ENCODE measurements at places on chromosomes 5 and 9.

- no peak for DNase-seq
These were observed 18.6 kb upstream of the IFNB1 start for GRCh38 chr9:21096172-21096900.

DNA sequence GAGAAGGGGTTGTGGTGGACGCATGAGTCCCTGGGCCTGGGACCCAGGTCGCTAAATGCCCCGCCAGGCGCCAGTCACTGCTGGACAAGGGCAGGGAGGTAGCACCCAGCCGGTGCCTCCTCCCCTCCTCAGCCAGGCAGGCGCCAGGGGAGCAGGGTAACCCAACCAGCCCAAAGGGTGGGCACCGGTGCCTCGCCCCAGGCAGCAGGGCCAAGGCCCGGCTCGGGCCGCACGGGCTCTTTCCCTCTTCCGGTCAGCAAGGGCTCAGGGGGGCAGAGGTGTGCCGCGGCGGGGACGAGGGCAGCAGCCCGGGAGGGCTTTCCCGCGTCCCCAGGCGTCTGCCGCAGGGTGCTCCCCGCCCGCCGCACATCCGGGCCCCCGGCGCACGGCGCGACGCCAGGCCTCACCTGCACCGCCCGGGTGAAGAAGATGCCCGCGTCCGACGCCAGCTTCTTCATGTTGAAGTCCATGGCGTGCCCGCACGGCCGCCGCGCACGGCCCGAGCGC is 393 bp downstream of the SH3GLB2 start:
- DNase-seq, result no peak

GRCh38 chr9:112914524-112914923 is 23.8 kb upstream of the SLC46A2 start:
- no peak for DNase-seq

DNA sequence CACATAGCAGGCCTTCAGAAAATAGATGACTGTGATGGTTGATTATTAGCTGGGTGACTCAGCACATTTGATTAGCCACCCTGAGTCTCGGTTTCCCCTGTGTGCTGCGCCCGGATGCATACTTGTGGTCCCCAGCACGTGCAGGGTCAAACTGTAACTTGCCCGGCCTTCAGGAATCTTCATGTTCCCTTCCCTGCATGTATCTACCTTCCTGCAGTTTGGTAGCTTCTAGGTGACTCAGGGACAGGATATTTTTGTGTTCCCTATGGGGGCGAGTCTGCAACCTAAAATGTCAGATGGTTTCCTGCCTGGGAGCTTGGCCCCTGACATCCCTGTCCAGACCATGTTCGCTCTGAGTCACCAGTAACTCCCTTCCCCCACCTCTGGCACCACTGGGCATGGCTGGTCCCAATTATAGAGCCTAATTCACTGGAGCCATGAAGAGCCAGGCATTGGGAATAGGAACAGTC is 13.2 kb downstream of the PTGS1 start:
- no peak for DNase-seq

DNA sequence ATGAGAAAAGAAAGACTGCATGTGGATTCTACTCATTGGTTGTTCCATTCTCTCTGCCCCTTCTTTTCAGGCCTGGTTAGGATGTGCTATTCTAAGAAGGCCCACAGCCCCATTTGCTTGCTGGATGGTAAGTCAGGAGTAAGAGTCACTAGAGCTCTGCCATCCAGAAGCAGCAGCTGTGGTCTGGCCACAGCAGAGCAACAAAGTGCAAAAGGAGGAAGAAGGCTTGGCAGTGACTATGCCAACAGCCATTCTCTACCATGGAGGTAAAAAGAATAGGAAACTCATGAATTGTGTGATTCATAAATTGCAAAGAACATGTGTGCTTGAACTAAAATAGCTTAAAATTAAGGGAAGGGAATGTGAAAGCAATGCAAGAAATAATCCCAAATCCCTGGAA is 20.9 kb downstream of the KLHL3 start:
- DNase-seq, result no peak

DNA sequence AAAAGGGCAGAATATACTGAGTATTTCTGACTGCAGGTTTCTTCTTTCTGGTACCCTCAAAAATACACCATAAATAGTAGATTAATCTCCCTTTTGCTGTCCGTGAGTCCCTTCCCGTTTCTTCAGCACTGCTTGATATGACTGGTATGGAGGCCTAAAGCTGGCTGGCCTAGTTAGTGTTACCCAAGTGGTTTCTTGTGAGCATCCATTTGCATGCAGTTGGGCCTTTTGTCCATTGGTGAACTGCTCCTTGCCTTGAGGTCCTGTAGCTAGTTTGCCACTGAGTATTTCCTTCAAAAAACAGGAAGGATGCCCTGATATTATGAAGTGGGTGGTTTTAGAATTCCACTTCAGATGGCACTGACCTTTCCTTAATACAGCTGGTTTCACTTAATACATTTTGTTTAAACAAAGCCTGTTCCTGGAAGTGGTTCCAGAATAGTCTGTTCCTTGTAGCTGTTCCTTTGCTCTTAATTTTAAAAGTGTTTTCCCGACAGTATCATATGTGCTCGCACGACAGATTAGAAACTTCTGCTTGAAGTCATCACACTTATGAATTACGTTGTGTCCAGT is 40.0 kb upstream of the ABL1 start:
- DNase-seq, result no peak

DNA sequence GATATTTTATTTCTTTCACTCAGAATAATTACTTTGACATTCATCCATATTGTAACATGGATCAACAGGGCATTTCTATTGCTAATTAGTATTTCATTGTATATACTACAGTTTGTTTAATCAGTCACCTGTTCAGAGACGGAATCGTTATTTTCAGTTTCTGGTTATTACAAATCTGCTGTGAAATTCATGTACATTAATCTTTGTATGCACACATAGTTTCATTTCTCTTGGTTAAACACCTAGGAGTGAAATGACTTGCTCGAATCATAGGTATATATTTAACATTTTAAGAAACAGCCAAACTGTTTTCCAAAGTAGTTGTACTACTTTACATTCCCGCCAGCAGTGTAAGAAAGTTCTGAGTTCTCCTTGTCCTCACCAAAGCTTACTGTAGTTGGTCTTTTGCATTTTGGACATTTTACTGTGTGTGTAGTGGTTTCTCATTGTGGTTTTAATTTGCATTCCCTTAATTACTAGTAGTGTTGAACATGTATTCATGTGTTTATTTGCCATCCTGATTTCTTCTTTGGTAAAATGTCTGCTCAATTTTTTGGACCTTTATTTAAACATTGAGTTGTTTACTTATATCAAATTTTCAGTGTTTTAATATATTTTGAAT is 198.2 kb downstream of the SAXO1 start:
- no peak for DNase-seq

GRCh38 chr5:113205323-113205722 is 228.7 kb downstream of the DCP2 start:
- DNase-seq, result no peak

DNA sequence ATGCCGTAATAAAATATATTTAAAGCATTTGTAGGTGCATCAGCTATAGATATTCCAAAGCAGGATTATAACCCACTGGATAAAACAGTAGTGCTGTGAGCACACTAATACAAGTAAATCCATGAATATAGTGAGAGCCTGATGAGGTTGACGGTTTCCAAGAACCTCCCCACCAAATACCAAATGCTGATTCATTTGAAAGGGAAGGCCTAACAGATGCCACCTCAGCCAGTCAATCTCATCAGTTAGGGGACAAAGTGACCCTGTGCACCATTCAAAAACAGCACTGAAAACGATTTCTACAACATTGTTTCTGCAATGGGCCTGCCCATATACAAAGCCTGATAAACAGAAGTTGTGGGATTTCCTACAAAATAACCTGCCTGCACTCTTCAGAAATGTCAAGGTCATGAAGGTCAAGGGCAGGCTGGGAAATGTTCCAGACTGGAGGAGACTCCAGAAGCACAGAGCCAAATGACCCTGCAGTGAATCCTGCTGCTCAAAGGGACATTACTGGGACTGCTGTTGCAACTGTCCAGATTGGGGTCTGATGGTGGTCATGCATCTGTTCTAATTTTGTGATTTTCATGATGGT is 69.6 kb downstream of the ROR2 start:
- no peak for DNase-seq

DNA sequence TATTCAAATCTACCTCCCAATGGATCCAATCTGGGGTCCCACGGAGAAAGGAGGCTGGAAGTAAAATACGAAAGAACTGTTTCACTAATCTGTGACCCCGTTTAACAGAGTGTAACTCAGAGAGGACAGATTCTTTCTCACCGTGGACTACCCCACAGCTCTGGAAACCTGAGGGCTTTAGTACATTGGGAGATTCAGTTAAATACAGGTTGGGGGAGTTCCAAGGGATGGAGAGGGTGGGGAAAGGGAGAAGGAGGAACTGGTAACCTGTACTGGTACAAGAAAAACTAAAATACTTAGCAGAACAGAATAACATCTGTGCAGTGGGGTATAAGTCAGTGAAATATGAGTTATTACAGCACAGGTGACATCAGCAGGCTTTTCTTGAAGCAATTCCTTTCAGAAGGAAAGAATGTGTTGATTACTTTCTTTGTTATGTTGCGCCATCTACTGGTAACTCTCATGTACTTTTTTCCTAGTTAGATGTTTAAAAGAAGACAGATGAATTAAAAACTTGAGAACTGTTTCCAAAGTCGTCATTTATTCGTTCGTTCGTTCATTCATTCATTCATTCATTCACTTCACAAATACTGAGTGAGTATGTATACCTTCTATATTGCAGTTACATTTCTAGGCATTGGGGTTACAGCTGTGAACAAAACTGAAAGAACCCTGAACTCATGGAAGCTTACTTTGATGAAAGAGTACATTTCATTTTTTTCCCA is 30.0 kb upstream of the STOM start:
- peak; percentile 37 for DNase-seq

- no peak for DNase-seq
These were observed 138.5 kb downstream of the SLIT3 start for GRCh38 chr5:169162407-169162806.

Data from D341Med (cell line).